Left cardiac atrium (tissue), 4 donors: ENCODE measurements at places on chromosomes 6 and 20. TPM values are rescaled to one million over a fixed set of nuclear protein-coding genes. Genes with fewer than 3 reads are reported as not detected.

DNA sequence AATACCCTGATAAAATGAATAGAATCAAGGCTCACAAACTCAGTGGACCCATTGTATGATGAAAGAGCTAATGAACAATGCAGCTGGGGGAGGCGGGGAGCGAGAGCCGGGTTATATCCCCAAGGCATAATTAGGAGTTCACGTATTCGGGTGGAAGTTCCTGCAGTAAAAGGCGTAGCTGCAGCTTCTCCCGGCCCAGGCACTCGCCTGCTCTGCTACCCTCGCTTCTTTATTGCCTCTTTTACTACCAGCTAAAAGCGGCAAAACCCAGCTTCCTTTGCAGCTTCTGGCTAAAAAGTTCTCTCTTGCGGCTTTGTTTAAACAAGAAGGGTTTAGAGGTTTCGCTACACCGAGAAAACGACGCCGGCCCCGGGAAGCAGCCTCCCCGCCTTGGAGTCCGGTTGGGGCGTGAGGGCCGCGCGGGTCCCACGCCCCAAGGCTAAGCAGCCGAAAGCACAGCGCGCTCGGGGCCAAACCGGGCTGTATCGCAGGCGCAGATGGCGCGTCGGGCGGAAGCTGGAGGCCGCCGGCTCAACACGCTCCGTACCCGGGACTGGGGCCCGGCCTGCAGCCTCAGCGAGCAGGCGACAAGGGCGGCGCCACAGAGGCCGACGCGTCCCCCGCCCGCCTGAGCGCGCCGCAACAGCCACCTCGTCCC, 1.6 kb downstream of the ZBTB2 start:
- peak; percentile 68 for DNase-seq

DNA sequence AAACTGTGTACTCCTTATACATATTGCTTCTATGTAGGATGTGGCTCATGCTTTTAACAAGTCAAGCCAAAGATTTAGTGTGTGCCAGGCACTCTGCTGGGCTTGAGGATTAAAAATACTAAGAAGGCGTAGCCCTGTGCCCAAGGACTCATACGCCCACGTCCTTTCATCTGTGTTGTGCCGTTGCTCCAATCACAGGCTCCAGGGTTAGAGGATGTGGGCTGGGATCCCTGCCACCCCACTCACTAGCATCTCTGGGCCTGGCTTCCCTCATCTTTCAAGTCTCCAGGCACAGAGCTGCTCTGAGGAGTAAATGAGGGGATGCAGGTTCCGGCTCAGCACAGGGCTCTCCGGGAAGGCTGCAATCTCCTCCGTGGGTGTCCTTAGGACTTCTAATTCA, 214.2 kb downstream of the SYNDIG1 start:
- no peak for DNase-seq

Gene HLA-DRA
- total RNA-seq: 94.5 TPM

- no peak for DNase-seq
Observed at GRCh38 chr6:42440778-42441696, 10.7 kb downstream of the TRERF1 start.

Gene POPDC3
- 34.5 TPM for total RNA-seq

Gene NKX2-4
- not detected for total RNA-seq

Gene RCAN2
- 112 TPM for total RNA-seq

DNA sequence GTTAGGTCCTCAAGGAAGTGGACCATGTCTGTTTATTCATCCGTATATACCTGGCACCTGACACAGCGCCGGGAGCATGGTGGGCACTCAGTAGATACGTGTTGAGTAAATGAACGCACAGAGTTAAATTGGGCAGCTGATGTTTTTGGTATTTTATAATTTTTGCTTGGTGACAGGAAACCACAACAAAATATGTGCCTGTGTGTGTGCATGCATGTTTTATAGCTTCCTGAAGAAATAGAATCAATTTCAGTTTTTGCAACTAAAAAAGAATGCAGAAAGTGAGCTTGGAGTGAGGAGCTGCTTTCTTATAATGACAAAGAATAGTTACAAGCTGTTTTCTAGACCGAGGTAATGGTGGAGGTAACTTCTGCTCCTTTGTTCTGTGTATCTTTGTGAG, 91.4 kb downstream of the PLCB4 start:
- DNase-seq: no peak

GRCh38 chr6:11198663-11199603, 33.5 kb downstream of the NEDD9 start:
- DNase-seq: no peak

GRCh38 chr20:47792021-47792618, 6.8 kb upstream of the SULF2 start:
- peak; percentile 77 for DNase-seq

DNA sequence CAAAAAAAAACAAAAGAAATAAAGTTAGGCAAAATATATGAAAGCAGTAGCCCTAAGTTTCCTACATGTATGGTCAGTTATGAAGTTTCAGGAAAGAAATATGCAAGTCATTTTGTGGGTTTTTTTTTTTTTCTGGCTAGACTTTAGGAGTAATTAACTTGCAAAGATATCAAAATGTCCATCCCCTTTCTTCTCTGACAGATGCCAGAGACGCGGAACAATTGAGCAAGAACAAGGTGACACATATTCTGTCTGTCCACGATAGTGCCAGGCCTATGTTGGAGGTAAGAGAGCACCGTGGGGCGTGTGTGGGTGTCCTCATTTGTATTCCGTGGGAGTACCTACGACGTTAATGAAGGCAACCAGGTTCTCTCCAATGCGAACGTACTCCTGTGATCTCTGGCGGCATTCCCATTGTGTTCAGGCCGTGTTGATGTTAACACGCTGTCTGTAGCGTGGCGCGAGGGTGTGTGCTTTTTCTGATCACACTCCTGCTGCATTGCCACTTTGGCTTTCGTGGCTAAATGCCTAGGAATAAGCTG, 19.5 kb downstream of the DUSP22 start:
- DNase-seq: no peak

Gene STMND1
- total RNA-seq: not detected

- peak; percentile 15 for DNase-seq
Observed at GRCh38 chr6:80872199-80872950, 765.9 kb downstream of the BCKDHB start.

- no peak for DNase-seq
Observed at GRCh38 chr6:105591053-105591452, 188.2 kb upstream of the PREP start.

Gene ZSCAN9
- total RNA-seq: 9.2 TPM

DNA sequence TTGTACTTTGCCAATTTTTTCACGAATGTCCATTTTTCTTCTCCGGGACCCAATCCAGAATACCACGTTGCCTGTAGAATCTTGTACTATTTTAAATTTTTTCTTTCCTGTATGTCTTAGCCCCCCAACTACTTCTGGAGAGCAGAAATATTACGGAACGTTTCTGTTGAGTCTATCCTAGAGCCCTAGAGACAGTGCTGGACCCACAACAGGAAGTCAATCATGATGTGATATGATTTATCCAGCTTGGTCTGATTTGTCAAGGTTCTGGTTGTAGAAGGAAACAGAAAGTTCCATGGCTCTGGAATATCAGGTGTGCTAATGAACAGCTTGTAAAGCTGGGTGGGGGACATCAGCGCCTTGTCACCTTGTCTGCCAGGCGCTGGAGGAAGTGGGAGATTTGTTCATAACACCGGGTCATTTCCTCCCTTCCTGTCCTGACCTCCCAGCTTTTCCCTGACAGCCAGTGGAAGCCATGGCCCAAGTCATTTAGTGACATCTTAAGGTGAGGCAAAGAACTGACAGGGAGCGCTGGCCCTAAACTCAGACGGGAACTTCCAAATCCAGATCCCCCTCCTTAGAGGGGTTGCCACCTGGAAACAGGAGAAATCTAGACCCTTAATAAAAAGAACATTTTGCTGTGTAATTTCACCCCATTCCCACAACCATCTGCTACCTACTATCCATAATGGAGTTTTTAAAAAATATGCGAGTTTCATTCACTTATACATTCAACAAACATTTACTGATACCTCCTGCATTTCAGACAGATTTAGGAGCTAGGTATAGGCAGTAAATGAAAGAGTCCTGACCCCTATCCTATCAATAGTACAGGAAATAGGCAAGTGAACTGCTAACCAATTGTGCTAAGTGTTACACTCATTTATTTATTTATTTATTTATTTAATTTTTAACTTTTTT, 130.5 kb downstream of the ZFP64 start:
- no peak for DNase-seq

- DNase-seq: no peak
Observed at GRCh38 chr20:2320813-2321658, 25.2 kb downstream of the TGM3 start.

DNA sequence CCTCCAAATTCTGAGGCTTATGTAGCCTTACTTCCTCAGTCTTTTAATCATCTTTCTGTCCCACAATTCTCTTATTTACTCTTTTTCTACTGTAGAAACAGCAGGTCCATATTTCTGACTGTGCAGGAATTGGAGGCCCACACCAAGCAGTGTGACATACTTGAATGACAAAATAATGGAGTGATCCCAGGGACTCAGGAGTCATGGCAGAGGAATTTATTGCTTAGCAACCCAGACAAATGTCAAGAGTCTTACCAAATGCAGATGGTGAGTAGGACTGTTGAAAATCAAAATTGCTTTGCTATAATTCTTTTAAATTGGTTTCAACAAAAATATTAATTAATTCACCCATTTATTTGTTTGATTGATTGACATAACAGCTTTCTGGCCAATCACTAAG, 59.9 kb downstream of the HTR1B start:
- DNase-seq: no peak

DNA sequence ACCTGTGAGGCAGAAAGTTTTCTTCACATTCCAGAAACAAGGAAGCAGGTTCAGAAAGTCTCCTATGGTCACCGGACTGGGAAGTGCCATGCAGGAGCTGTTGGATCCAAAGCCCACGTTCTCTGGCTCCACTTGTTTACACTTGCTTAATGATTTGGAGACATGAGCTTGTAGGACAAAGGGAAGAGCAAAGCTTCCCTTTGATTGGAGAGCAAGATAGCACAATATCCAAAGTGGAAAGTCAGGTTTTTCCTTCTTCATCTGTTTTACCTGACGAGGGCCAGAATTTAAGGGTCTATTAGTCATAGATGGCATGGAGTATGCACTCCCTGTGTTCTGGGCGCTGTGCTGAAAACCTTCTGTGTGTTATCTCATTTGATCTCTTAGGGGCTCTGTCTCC, 81.2 kb downstream of the PDE7B start:
- DNase-seq: no peak

Gene UNC5CL
- total RNA-seq: 0.86 TPM

DNA sequence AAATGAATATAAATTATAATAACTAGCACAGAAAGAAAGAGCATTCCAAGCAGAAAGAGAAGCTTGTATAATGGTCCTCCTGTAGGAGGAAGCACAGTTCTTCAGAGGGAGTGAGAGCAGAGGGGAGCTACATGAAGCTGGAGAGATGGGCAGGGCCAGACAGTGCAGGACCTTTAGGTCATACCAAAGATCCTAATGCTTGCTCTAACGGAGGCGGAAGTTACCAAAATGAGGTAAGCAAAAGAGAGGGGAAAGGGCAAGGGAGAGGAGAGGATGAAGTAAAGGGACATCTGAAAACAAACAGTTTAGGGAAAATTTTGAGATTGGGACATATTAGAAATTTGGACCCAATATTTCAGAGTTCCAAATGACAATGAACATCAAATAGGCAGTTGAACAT, 50.2 kb downstream of the HBS1L start:
- no peak for DNase-seq

Gene SMIM29
- total RNA-seq: 18.4 TPM
